ENCODE measurements at places on chromosomes 7 and 10.

- DNase-seq = no peak
Measured at GRCh38 chr7:43753843-43754242, 4.6 kb upstream of the BLVRA start.

DNA sequence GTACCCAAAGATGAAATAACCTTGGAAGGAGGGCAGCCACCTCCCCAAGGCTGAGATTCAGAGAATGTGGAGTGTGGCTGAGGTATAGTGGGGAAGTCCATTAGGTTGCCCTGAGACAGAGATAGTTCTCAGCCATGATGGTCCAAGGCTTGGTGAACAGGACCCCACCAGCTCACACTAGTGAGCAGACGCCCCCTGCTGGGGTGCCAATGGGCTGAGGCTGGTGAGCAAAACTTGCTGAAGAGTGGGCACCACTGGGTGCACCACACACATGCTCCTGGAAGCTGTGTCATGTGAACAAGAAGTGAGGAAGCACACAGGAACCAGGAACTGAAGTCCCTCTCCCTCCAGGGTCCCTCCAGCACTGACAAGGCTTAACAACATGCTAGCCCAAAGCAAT lies 8.9 kb downstream of the FBXL13 start:
- peak; percentile 63 for DNase-seq

DNA sequence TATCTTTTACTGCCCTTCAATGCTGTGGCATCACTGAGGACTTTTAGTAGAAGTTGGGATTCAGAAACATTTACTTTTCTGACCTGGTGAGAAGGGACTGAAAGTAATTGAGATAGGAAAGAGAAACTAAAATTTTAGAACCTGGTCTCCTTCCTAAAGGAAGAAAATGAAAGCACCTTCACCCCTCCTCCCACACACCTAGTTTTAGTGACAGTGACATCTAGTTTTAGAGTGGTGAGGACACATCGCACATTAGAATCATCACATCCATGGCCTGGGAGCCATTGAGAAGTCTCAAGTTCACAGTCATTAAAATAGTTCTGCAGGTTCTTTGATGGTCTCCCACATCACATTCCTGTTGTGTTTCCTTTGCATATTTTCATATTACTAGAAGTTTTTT lies 16.1 kb downstream of the TAS2R41 start:
- no peak for DNase-seq

- DNase-seq = peak; percentile 33
Measured at GRCh38 chr7:115013886-115014285, 92.0 kb downstream of the MDFIC start.

GRCh38 chr10:104036069-104036384 lies 49.7 kb downstream of the COL17A1 start:
- DNase-seq = no peak

DNA sequence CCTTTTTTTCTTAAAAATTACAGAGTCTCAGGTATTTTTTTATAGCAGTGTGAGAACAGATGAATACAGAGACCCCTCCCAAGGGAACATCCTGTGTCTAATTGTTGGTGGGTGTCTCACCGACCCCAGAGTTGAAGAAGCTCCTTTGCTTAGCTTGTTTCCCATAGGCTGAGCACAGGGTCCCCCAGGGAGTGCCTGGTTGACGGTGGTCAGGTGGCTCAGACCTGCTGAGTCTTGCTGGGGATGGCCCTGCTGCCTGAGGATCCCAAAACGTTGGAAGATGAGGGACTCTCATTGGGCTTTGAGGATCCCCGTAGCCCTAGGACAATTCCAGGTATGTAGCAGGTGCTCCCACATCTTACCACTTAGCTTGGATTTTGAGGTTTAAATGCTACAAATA lies 19.5 kb downstream of the SCART1 start:
- no peak for DNase-seq

- DNase-seq = no peak
Measured at GRCh38 chr10:18606051-18606695, 45.2 kb downstream of the NSUN6 start.

DNA sequence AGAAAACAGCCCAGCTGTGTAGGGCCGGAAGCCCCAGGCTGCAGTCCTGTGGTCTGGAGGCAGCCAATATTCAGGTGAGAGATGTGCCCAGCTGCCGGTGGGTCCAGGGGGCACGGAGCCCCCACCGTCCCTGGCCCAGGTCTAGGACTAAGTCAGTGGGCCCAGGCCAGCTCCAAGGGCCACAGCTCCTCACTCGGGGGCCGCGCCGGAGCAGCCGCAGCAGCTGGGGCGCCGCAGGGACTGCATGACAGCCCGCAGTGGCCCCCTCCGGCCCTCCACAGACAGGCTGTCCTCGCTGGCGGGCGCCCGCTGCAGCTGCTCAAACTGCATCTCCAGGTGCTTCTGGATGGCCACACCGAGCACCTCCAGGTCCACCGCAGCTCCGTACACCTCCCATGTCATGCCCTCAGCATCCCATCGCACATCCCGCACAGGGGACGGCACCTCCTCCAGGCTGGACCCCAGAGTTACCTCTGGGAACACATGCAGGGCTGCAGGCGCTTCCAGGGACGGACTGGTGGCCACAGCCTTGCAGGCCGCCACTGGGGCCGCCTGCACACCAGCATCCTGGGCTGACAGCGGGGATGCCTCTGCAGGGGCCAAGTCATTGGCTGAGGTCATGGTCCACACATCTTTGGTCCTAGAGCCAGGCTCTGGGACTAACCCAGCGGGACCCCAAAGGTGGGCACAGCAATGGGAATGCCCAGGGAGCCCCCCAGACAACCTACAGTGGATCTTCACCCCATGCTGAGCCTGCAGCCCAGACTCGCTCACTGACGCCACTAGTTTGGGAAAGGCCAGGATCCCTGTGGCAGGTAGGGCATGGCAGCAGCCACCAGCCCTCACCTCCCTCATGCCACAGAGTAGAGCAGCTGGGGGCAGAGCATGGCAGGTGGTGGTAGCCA lies 7.0 kb downstream of the GPRIN2 start:
- DNase-seq = no peak

DNA sequence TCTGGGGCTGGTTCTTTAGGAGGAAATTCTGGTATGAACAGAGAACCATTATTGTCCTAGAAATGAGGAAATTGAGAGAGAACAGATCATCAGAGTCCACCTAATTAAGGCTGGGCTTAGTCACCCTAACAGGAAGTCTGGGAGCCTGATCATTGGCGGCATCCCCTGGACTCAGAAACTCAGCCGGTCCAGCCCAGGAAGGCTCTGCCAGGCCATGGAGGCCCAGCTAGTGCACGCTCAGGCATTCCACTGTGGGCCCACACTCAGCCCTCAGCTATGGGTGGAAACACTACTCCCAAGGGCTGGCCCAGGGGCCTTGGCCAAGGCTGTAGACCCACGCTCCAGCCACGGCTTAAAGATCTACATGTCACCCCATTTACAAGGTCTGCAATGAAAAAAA lies 109.2 kb downstream of the PTPN20 start:
- DNase-seq = no peak

GRCh38 chr7:124700655-124701054 lies 64.9 kb downstream of the GPR37 start:
- DNase-seq = no peak

DNA sequence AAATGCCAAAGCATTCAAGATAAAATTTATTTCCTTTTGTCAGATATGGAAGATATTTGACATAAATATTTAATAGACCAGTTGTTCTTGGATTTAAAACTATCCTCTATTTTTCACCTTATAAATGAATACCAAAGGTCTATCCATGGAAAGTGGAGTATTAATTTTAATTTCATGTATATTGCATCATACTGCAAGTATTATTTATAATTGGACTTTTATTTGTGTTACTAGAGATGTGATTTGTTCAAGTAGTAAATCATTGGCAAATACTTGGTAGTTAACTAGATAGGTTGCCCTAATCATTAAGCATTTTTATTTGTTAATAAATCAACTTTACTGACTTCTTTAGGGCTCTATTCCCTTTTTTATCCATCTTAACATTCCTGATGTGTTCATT lies 98.1 kb downstream of the CDC14C start:
- no peak for DNase-seq

All from dermis microvascular lymphatic vessel endothelial cell (primary cell).